ENCODE measurements at places on chromosomes 1 and 21.

GRCh38 chr1:207205614-207206061 lies 101.6 kb downstream of the C4BPA start:
- DNase-seq = no peak

GRCh38 chr21:44911384-44912157 lies 9.1 kb downstream of the ITGB2 start:
- peak; percentile 57 for DNase-seq

DNA sequence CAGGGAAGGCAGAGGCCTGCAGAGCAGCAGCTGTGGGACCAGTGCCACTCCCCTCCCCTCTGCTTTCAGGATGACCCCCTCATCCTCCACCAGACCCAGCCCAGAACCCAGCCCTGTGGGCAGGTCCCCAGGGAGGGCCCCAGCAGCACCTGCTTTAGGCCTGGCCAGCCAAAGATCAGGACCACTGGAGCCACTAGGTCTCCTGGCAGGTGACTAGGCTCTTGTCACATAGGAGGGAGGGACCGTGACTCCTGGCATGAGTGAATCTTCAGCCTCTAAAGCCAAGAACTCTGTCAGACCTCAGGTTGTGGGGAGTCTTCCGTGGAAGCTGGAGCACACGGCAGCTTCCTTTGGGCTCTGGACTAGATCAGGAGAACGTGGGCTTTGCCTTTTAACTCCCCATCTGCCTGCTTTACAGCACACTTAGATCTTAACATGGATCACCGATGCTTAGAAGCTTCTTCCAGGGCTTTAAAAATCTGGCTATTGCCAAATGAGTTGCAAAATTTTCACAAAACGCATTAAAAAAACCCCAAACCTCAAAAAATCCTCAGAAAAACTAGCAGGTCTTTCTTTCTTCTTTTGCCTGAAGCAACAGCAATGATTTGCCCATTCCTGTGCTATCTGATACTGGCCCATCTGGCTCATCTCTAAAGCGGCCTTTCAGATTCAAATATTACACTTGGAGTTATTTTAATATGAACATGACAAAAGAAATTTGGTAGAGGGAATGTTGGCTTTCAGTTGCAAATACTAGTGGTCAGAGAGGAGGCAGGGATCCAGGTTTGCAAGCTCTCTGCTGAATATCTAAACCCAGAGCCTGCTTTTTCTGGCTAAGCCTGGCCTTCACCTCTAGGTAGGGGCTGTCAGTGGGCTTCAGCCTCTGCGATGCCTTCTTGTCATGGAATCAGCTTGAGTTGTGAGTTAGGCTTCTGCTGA lies 235.2 kb downstream of the SDCCAG8 start:
- DNase-seq = no peak

DNA sequence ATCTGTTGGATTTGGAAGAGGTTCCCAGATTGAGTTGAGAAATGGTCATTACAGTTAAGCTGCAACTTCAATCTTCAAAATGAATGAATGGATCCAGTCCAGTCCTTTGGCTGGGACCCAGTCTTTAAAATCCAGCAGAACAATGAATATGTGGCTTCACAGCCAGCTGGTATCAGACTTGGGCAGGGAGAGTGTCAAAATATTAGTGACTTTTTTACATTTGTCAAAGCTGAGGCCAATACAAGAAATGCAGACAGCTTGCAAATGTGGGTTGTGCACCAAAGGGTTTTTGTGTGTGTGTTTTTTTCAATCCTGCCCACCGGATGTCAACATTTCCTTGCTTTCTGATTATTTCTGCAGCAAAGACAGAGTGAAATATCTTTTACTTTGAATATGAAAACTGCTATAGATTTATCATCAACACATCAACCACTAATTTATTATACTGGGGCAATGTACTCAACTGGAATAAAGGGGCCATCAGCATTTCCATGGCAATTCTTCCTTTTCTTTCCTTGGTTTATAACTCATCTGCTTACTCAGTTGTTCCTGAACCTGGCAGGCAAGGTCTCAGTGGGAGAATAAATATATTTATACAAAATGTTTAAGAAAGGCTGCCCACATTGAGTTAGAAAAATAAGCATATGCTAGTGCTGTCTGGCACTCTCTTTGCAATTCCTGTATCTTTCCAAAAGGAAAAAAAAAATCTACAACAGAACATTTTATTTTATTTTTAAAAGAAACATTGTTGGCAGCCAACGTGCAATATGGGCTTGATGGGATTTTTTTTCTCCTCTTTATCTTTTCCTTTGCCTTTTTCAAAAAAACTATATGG lies 491.6 kb upstream of the C1orf87 start:
- DNase-seq = no peak

DNA sequence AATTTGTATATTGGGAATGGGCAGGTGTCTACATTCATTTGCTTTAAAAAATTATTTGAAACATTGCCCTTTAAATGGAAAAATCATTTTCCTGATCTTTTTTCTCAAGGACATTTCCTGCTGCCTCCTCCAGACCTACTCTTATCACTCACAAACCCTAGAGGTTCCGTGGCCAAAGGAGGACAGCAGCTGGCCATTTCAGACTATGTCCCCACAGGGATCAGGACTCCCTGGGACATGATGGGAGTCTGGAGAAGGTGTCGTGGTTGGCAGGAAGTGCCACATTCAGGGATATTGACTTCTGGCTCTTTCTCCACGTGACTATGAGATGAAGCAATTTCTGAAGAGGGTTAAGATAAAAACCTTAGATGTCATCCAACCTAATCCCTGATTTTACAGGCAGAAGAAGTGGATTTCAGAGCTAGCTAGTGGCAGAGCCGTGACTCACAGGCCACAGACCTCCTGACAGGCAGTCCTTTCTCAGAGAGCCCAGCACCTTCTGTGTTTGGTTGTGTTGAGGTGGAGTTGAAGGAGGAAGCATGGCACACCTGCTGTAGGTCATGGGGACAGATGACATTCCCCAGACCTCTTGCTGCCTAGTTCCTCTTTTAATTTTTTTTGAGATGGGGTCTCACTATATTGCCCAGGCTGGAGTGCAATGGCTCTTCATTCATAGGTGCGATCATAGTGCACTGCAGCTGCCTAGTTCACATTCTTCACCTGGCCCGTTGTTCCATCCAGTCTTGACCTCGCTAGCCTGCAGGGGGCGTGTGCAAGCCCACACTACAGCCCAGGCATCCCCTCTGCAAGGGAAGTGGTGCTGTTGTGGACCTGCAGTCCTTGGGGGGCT lies 25.5 kb upstream of the IL10 start:
- DNase-seq = no peak

DNA sequence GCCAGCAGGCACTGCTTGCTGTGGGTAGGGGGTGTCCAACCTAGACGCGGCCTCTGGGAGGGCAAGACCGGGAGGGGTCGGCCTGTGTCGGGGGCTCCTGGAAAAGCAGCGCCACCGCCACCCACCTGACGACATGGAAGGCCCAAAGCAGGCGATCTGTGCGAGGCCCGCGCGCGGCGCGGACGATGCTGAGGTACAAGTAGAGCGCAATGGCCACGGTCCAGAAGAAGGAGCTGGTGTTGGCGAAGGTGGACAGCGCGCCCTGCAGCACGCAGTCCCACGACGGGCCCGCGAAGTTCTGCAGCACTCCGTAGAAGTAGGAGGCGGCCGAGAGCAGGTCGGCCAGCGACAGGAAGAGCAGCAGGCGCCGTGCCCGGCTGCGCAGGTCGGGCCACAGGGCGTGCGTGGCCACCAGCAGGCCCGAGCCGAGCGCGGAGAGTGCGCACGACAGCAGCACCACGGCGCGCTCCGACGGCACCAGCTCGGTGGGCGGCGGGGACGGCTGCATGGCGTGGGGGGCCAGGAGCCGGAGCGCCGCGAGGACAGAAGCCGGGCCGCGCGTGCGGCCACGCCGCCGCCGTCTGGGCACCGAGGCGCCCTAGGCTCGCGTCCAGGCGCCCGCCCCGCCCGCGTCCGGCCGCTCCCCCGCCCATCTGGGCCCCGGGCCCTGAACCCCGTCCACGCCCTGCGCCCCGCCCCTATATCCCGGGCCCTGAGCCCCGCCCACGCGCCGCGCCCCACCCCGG lies at the start of gene GPR157:
GPR157 (minus strand) TSS at position 583 of the 746 bp plus-strand sequence; CDS start at position 508, 75 bp downstream.
- peak; percentile 75 for DNase-seq

- DNase-seq = no peak
Measured at GRCh38 chr1:185401019-185401418, 84.0 kb upstream of the IVNS1ABP start.

DNA sequence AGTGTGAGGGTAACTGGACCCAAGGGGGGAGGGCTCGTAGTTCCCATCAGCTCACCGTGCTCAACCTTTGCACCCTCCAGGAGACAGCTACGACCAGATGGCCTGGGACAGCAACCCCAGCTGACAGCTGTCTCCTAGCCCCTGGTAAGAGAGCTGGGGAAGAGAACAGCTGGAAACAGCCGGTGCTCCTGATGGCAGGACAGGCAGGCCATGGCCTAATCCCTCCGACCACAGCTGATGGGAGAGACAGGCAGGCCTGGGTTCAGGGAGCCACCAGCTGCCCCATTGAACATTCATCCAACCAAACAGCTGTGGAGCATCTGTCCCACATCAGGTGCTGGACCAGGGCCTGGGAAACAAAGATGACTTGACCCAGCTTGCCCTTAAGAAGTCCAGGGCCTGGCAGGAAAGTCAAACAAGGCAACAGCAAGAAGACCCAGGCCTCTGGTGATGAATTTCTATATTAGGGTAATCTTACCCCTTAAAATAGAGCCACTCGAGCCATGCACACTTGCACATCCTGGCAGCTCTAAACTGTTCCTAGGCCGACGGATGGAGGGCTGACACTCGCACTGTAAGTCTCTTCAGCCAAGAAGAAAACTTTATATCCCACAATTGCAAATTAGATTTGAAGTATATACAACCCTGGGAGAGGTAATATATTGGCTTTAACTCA lies 12.2 kb downstream of the OLFML2B start:
- DNase-seq = no peak

DNA sequence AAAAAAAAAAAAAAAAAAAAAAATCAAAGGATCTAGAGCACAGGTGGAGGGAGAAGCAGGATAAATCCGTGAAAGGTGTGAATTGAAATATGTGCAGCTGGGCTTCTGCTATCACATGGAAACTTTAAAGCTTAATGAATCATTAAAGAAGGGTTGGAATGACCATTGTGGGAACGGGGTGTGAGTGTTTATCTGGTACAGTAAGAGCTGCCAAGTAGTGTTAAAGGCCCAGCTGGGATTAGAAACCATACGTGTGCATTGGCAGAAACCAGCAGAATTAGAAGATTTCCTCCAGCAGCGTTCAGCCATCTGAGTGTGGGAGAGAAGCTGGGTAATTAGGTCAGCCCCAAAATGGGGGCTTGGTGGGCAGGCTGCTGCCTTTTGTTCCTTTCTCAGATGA lies 13.5 kb downstream of the FALEC start:
- no peak for DNase-seq

DNA sequence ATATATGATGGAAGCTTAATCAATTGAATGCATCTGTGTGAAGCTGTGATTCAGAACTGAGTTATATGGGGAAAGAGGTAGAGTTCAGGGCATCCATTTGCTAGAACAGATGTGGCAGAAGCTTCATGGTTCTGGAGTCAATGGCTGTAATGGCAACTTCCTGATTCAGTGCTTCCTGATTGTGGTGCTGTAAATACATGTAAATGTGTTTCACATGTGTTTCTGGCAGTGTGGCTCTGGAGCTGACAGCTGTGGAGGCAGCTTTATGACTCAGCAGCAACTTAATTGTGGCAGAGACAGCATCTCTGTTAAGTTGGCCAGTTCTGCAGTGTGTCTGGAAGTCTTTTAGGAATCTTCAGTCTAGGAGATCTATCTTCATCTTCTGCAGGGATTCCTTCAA lies 226.6 kb upstream of the ZRANB2 start:
- no peak for DNase-seq

DNA sequence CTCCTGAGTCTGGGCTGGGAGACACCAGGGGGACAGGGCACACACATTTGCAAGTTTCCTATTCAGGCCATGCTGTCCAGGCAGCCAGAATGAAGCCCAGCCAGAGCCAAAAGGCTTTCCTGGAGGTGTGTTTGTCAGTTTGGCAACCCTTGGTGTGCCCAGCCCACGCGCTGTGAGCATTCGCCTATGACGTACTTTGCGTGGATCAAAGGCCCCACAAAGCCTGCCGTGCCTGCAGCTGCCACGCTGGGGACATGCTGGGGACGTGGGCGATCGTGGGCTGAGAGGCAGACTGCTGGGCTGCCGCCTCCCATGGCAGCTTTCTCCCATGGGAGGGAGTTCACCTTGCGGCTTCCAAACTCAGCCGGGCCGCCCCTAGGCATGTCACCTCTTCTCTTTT lies 57.5 kb downstream of the CD247 start:
- DNase-seq = peak; percentile 79

GRCh38 chr1:180199018-180199417 lies 31.0 kb upstream of the LHX4 start:
- DNase-seq = no peak

DNA sequence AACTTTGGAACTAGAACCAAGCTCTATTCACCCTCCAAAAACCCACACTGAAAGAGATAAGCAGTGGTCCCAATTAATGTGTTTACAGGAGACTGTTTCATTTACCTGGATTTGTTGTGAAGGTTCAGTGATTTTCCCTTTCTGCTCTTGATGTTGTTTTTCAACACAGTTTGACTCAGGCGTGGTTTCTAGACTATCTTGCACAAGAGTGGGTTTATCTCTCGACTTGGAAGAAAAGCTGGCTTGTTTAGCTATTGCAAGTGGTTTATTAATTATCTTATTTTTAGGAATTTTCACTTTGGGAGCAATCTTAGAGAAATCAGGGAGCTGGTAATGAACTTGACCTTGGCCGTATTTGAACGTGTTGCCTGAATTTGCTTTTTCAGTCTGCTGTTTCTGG lies 5.3 kb downstream of the AKNAD1 start:
- no peak for DNase-seq

DNA sequence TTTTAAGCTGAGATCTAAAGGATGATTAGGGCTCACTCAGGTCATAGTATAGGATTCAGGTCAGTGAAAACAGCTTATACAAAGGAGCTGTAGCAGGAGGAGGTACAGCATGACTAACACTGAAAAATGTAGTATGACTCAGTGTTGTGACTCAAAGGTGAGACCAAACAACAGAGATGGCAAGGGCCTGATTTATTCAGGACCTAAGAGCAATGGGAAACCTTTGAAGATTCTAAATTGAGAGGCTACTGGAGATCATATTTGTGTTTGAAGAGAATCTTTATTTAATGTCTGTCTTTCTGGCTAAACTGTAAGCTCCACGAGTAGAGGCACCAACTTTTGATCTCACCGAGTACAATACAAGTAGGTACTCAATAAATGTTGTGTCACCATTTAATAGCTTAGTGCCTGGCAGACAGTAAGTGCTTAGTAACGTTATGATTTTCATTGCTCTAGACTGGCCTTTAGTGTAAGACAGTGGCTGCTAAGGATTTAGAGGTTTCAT lies 43.5 kb downstream of the PRKAA2 start:
- no peak for DNase-seq

- no peak for DNase-seq
Measured at GRCh38 chr1:107593501-107594209, 371.3 kb downstream of the VAV3 start.

All from activated naive CD4-positive, alpha-beta T cell treated with anti-CD3 and anti-CD28 coated beads, Interleukin-2, amount 50 U/mL, for 16 hours (primary cell).